ENCODE measurements at places on chromosomes 12 and 14. TPM values are rescaled to one million over a fixed set of nuclear protein-coding genes. Genes with fewer than 3 reads are reported as not detected.

OR4N5 gene
- not detected for total RNA-seq

B4GALNT3 gene
- 7.1 TPM for total RNA-seq

OTOGL gene
- total RNA-seq, result not detected

IL26 gene
- not detected for total RNA-seq

SLCO1B3 gene
- not detected for total RNA-seq

AREL1 gene
- 28.9 TPM for total RNA-seq

NAV3 gene
- 27.9 TPM for total RNA-seq

RIMBP2 gene
- 0.72 TPM for total RNA-seq

TAS2R8 gene
- not detected for total RNA-seq
